ENCODE measurements at places on chromosomes 12 and 14.

- no peak for DNase-seq
Observed at GRCh38 chr14:69531135-69531534, 43.5 kb downstream of the CCDC177 start.

DNA sequence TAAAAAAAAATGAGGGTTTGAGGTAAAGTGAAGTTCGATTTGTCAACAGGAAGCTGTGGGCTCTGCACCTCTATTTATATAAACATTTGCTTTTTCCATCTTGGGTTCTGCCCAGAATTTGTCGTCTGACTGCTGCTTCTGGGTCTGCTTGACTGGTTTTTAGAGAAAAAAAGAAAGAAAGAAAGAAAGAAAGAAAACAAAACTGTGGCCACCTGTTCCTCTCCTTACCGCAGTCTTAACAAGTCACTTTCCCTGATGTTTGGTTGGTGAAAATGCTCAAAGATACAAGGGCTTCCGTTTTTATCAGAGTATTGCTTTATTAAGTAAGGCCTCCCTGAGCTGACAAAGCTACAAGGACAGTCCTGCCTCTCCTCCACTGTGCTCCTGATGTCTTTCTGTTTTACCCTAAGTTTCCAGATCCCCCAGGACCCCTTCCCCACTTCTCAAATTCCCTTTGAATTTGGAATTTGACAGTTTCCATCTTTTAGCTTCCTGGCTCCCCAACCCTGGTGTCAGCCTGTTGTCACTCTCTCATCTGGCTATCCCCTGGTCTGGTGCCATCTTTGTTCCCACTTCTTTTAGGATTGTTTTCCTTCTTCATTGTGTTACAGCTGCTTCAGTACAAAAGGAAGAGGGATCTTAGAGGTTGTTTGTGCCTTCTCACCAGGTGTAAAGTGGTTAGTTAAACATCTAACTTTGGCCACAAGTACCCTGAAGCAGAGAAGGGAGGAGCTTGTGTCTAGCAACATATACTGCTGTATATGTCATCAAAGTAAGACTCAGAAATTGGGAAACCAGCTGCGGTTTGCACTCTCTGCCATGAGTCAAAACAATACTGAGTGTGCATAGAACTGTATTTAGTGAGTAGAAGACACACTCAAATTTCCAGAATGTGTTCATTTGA is 18.0 kb downstream of the MFAP5 start:
- peak; percentile 80 for DNase-seq

DNA sequence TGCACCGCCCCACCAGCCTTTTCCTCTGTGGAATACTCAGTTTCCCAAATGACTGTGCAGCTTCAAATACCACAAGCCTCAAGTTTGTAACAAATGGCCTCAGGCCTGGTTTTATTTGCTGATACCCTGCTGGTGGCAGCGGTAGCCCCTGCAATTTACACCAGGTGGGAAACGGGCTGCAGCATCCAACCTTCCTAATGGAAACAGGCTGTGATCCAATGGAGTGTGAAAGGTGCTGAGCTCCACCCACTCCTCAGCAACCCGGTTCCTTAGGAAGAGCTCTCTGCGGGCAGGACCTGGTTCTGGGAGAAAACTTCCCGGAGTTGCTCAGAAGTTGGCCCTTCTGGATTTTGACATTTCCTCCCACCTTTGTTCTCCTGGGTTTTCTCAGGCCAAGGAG is 41.7 kb upstream of the LTA4H start:
- no peak for DNase-seq

GRCh38 chr14:64233531-64234190 is 60.5 kb downstream of the ESR2 start:
- DNase-seq: no peak

DNA sequence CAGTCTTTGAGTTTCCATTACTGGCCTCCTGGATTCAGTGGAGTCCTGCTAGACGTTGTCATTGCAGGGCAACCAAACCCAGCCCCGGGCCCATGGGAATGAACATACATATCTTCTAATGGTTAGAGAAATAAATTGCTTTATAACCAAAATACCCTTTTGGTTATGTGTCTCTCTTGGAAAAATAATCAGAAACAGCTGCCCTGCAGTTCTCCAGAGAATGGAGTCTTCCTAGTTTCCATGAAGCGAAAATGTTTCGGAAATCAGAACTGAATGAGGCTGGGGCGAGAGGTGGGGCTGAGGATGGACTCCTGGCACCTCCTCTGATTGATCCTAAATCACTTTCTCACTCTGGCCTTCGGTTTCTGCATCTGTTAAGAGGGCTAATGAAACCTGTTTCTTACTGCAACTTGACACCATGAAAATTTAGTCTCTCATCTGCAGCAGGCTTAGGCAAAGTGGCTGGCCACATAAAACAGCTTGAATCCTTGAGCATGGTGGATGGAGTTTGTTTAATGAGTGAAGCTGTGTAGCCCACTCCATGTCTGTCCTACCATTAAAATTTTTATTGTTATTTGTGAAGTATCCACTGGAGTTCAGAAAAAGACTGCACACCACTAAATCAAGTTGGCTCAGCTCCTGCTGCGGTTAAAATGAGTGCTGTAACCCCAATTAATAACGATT is 198.9 kb downstream of the CACNA1C start:
- no peak for DNase-seq

DNA sequence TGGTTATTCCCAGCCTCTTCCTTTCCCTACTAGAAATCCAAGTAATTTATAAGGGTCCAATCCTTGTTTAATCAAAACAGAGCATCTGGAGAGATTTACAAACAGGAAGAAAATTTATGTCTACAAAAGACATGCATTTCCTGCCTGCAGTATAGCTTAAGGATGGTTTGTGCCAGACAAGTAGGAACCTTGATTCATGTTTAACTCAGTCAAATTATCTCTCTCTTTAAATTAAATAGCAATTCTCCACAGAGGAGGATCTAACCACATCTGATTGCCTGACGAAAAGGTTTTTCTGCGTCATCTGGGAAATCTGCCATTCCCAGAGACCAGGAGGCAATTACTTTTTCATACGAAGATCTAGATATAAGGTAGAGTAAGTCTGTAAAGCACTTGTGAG is 105.2 kb downstream of the ZFC3H1 start:
- no peak for DNase-seq

GRCh38 chr14:95190857-95191256 is 33.5 kb upstream of the DICER1 start:
- no peak for DNase-seq

DNA sequence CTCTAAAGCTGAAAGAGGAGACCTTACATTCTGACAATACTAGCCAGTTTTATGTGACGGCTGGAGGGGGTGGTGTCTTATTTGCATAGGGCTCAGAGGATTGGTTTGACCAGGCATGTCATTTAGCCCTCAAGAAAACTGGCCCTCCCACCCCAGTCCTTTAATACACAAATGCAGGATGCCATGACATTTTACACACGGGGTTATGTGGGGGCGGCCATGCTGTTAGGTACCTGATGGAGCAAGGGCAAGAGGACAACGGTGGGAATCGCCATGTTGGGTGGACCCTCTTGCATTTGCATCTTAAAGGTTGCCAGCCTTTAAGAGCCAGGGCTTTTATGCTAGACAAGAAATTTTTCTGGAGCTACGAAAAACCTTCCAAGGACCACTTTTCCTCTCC is 23.3 kb downstream of the MDM2 start:
- no peak for DNase-seq

GRCh38 chr12:15682826-15683225 is 106.4 kb downstream of the EPS8 start:
- no peak for DNase-seq

All from activated CD4-positive, alpha-beta T cell treated with anti-CD3 and anti-CD28 coated beads, Interleukin-2, amount 10 ng/mL, durations not matched to agents 7 days and 5 days (primary cell).